Uterus (tissue), 4 donors: ENCODE measurements at places on chromosomes 1 and 21.

- DNase-seq: no peak
These were observed 6.6 kb downstream of the PKLR start for GRCh38 chr1:155294520-155295182.

DNA sequence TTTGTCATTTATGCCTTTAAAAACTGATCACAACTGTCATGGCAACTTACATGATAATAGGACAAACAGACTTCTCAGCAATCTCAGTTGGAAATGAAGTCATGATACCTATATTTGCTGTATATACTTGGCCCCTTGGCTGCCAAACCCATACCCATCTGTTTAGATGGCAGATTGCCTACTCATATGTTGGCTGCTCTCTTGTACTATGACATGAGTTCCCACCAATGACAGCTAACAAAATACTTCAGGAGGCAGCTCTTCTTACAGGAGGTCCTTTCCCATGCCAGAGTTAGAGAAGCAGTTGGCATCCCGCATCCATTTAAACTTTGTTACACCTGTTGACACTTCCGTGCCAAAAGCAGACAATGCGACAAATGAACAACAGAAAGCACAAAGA, 603.1 kb upstream of the ADGRL2 start:
- no peak for DNase-seq

DNA sequence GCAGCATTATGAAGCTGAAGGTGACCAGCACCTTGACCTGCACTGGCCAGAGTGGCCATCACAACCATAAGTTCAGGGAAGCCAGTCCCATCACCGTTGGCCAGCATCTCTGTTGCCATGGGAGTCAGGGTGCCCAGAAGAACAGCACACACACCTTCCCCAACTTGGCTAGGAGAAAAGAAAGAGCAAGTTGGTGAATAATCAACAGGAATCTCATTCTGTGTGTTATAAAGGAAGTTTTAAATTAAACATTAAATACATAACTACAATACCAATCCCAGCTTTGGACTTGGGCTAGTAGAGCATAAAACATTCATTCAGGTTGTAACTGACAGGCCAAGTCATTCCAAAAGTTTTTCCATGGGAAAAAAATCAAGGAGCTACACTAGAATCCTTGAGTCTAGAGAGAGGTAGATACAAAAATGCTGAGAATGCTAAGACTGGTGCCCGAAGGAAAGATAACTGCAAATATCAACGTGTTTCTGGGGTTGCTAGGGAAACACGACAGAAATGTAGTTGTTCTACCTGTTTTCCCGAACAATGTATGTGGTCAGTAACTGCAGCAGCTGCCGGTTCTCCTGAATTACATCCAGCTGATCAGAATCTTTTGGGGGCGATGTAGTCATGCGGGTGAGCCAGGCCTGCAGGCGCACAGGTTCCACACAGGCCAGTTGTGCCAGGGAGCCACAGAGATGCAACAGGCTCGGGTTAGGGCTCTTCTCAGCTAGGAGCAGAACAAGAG, 45.6 kb downstream of the UBR4 start:
- DNase-seq: no peak

- DNase-seq: no peak
These were observed 34.6 kb upstream of the HEATR1 start for GRCh38 chr1:236638945-236639344.
